ENCODE measurements at places on chromosomes 7 and 10.
A peak's percentile ranks its signal among the peaks of the same experiment; 100 is the strongest.

GRCh38 chr7:45888993-45889366 lies 692 bp downstream of the IGFBP1 start:
- DNase-seq, result no peak

GRCh38 chr7:28348636-28349035 lies 63.7 kb upstream of the CREB5 start:
- DNase-seq, result no peak

DNA sequence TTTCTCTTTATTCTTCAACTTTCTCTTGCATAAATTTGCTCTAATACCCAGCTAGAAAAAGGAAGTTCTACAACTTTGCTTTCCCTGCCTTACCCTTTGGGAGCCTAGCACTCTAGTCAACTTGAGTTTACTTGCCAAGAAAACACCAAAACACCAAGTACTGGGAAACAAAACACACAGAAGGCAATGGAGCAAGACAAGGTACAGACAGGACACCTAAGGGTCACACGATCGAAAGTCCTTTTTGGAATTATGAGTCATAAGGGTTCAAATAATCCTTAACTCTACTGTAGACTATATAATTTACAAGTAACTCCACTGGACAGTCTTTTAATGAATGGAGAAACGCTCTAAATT lies 42.6 kb upstream of the ANAPC16 start:
- no peak for DNase-seq

GRCh38 chr7:69681181-69681580 lies 82.9 kb downstream of the AUTS2 start:
- DNase-seq, result no peak

DNA sequence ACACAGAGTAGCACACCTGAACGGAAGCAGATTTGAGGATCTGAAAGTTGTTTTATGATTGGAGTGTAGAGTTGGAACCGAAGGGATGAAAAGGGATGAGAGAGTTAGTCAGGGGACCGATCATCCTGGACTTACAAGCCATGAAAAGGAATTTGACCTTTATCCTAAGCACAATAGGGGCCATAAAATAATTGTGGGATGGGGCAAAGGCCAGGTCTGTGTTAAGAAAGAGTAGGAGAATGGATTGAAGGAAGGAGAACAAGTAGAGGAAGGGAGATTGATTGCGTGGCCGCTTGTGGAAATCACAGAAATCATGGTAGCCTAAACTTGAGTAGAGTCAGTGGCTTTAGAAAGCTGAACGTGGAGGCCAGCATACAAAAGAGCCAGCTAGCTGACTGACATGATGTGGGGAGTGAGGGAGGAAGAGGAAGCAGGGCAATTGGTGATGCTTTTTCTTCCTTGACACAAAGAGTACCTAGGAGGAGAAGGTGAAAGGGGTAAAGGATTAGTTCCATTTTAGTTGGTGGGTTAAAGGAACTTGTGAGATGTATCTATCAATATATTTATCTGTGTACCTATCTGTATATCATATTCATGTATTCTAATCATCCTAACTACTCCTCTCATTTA lies 67.1 kb upstream of the RPA3 start:
- no peak for DNase-seq

- peak; percentile 39 for DNase-seq
These were observed 205.3 kb upstream of the HDAC9 start for GRCh38 chr7:18290223-18290622.

- DNase-seq, result no peak
These were observed 333.4 kb upstream of the MYO3A start for GRCh38 chr10:25600651-25601050.

DNA sequence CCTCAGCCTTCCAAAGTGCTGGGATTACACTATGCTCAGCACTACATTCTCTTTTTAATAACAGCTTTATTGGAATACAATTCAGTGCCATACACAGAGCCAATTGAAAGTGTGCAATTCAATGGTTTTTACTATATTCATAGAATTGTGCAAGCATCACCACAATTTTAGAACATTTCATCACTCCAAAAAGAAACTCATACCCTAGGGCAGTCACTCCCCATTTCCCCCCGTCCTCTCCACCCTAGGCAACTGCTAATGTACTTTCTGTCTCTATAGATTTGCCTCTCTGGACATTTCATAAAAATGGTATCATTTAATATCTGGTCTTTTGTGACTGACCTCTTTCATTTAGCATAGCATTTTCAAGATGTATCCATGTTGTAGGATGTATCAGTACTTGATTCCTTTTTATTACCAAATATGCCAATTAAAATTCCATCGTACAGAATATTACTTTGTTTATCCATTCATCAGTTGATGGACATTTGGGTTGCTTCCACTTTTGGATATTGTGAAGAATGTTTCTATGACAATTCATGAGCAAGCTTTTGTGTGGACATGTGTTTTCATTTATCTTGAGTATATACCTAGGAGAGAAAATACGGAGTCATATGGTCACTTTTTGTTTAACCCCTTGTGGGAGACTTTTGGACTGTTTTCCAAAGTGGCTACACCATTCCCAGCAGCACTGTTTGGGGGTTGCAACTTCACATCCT lies 6.3 kb upstream of the XPNPEP1 start:
- no peak for DNase-seq

DNA sequence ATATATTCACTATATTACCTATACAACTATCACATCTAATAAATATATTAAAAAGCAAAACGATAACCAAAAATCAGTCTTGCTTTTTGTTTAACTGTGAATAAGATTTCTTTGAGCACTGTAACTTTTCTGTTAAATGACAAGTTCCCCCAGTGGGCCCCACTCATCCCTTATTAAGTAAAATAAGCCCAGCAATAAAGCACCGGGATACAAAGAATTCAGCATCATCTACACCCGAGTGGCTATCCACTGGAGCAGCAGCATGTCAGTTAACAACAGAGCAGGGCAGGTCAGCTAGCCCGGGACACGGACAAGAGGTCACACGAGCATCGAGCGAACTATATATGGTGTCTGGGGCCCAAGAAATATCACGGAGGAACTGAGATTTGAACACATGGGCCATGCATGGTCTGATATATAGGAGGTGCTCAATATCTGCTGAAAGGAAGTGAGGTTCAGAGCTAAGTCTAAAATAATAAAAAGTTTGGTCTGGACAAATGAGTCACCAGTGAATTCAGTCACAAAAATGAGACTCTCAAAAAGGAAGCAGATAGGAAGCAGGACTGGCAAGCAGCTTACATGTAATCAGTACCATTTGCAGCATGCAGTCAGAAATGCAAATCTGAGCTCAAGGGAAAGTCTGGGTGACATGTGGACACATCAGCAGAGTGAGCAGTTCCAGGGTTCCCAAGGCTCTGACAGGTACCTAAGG lies 4.1 kb downstream of the ERCC6 start:
- DNase-seq, result no peak

GRCh38 chr7:42479452-42479815 lies 242.4 kb upstream of the GLI3 start:
- no peak for DNase-seq
